ENCODE measurements at places on chromosomes 12 and 14.

- no peak for DNase-seq
Observed at GRCh38 chr14:21505012-21505553, 6.1 kb downstream of the METTL3 start.

- peak; percentile 28 for DNase-seq
Observed at GRCh38 chr14:54776361-54777001, 126.1 kb downstream of the GCH1 start.

DNA sequence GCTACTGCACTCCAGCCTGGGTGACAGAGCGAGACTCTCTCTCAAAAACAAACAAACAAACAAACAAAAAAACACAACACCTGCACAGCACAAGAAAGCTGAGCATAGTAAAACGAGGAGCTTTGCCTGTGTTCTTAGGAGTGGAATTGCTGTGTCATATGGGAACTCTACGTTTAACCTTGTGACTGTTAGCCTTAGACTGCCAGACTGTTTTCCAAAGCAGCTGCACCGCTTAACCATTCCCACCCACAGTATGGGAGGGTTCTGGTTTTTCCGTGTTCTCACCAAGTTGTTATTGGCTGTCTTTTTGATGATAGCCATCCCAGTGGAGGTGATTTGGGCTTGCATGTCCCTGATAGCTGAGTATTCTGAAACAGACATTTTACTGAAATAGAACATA lies 9.2 kb downstream of the WNT5B start:
- DNase-seq = no peak

GRCh38 chr12:24020397-24021163 lies 71.1 kb upstream of the SOX5 start:
- no peak for DNase-seq

DNA sequence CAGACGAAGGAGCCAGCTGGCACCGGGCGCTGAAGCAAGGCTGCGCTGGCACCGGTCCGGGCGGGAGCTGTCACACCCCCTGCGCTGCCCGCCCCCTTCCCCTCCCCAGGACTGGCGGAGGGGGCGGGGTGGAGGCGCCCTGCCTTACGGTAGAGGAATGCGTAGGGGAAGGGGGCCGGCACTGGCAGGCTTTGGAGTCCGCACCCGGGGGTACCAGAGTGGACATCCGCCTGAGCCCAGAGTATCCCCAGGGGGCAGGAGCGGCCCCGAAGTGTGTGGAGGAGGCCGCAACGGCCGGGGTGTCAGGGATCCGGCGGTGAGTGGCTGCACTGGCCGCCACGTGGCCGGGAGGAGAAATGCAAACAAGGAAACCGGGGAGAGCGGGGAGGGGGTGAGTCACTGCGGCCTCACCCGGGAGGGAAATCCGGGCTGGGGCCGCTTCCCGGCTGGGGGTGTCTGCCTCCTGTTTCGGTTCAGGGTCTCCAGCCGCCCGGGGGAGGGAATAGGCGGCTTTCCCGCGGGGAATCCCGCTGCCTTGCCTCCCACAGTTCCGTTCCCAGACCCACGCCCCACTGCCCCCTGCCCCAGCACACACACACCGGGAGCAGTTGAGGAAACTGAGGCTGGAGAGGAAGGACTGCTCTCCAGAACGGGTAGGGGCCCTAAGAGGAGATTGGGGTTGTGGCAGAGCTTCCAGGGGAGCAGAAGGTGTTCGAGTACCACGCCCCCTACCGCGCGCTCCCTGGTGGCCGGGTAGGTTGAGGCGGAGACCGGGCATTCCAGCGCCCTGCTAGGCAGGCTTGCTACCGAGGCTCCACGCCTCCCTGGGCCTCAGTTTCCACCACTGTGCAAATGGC lies at the start of gene RAPGEF3:
Gene RAPGEF3, minus strand, starts transcription at position 47 of the 857 bp plus-strand sequence. CDS start 324 bp downstream, outside the sequence.
- peak; percentile 71 for DNase-seq

GRCh38 chr12:124398578-124399227 lies 103.8 kb downstream of the RFLNA start:
- DNase-seq = no peak

- DNase-seq = no peak
Observed at GRCh38 chr14:78341827-78342389, 171.7 kb downstream of the NRXN3 start.

DNA sequence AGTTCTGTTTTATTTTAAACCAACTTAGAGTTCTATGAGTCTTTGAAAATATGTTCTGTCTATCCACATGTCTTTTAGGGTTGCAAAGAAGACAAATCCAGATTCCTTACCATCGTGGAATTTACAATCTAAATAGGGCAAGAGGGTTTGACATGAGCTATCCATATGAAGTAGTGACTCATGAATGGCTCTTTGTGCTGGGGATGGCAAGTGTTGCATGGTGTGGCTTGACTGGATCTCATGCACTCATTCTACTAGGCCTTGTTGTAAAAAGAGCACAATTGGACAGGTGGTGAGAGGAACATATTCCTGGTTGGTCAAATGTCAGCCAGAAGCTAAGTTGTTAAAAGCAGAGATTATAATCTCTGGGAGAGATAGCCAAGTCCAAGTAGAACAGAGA lies 509.1 kb downstream of the DIO2 start:
- no peak for DNase-seq

DNA sequence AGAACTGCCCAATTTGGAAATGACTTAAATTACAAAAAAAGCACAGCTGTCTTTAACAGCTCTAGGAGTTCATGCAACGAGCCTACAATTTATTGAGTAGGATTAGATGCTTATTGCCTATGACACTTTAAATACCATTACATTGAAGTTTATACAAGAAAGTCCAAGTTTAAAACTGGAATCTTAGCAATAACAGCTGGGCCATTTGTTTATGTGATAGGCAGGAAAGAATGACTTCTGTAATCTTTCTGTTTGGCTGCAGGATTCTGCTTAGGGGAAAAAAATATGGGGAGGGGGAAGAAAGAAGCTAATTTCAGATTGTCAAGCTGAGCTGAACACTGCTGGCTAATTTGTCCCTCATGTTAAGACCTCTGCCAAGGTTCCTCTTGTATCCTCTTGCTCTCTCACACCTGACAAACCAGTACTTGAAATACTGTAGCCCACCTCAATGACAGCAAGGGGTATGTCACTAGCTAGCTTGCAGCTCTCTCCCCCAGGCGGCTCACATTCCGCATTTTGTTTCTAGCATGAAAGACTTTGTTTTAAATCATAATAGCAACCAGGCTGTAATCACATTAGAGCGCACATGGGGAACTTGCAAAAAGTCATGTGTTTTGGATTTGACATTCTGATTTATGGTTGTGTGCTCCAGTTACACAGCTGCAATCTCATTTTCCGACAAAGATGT lies 384.8 kb downstream of the BMP4 start:
- no peak for DNase-seq

GRCh38 chr14:56514663-56515371 lies 64.8 kb upstream of the TMEM260 start:
- DNase-seq = peak; percentile 90
